ENCODE measurements at places on chromosomes 5 and 9.
A peak's percentile ranks its signal among the peaks of the same experiment; 100 is the strongest.

- no peak for DNase-seq
These were observed 236.4 kb downstream of the FANCC start for GRCh38 chr9:95080961-95081647.

DNA sequence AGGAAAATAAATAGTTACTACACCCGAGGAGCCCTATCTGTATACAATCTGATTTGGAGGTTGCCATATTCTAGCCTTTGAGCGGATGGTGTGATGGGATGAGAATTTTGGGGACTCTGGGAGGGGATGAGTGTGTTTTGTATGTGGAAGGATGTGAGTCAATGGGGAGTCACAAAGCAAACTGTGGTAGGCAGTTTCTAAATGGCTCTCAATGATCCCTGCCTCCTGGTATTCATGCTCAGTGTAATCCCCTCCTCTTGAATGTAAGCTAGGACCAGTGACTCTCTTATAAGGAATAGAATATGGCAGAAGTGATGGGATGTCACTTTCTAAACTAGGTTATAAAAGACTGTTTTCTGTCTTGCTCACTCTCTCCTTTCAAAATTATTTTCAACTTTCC lies 205.7 kb upstream of the RIOK2 start:
- DNase-seq, result no peak

- peak; percentile 31 for DNase-seq
These were observed 52.7 kb upstream of the NR5A1 start for GRCh38 chr9:124559871-124560270.

GRCh38 chr5:67206929-67207328 lies 10.3 kb upstream of the CD180 start:
- no peak for DNase-seq

GRCh38 chr9:112046181-112046580 lies 128.9 kb downstream of the SUSD1 start:
- no peak for DNase-seq

GRCh38 chr9:114653556-114654159 lies 3.9 kb downstream of the TEX53 start:
- peak; percentile 94 for DNase-seq

DNA sequence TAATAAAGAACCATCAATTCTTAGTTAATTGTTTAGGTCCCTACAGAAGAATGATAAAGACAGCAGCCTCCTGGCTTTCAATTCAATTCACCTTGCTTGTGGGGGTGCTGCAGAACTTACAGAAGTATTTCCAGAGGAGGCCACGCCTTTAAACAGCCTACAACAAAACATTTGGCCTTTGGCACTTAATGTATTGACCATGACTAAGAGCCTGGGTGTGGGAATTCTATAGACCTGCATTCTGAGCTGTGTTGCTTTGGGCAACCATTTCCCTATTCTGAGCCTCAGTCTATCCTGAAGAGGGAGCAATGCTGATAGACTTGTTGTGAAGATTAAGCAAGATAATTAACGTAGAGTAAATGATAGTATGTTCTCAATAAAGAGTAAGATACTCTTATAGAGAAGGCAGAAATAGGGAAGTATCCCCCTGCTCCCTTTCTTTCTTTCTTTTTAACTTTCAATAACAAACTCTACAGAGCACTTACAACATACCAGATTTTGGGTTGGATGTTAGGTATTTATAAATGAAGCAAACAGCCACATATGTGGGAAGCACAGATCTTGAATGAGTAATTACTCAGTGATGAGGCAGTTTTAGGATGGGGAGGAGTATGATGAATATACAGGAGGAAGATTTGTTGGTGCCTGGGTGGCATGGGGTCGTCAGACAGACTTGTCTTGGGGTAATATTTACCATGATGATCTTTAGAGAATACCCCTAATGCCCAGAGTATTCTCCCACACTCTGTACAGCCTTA lies 28.4 kb downstream of the PAPPA start:
- DNase-seq, result no peak

- DNase-seq, result no peak
These were observed 1239.1 kb downstream of the CDH12 start for GRCh38 chr5:21613971-21614488.

DNA sequence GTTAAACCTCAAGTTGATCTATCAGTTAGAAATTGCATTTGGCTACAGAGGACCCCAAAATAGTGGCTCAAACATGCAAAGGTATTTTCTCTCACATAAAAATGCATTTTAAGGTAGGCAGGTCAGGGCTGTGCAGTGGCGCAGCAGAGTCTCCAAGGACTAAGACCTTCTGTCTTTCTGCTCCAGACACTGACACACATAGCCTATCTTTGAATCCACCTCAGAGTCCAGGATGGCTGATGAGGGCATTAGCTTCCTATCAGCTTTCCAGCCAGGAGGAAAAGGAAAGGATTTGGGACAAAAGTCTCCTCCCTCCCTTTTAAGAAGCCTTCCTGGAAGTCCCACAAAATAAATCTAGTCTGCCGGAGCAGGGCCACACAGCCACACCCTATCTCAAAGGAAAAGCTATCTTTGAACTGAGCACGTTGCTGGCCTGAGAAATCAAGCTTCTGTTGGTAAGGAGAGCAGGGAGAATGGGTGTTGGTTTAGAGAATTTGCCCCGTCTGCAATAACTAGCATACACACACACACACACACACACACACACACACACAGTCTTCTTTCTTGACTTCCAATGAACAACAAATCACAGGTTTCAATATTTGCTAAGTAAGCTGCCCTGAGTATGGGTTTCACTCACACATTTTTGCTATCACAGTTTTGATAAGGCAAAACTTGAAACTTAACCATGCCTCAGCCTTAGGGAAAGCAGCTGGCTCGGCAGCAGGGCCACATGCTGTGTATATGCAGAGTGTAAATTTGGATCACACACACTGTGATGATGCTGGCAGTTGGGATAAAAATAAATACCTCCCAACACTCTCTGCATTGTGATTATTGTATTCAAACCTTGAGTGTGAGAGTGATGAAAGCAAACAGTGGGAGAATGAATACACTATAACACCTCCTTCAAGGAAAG lies 116.6 kb upstream of the MAP3K1 start:
- DNase-seq, result peak; percentile 58

GRCh38 chr5:43270645-43271044 lies 42.6 kb downstream of the HMGCS1 start:
- no peak for DNase-seq

GRCh38 chr9:98256756-98257155 lies 1.3 kb upstream of the TBC1D2 start:
- DNase-seq, result peak; percentile 70

- peak; percentile 45 for DNase-seq
These were observed 45.6 kb downstream of the VCAN start for GRCh38 chr5:83517072-83517687.

- DNase-seq, result no peak
These were observed 579.8 kb upstream of the ST8SIA4 start for GRCh38 chr5:101482931-101483330.

GRCh38 chr9:6214434-6214833 lies 1.2 kb upstream of the IL33 start:
- DNase-seq, result no peak

DNA sequence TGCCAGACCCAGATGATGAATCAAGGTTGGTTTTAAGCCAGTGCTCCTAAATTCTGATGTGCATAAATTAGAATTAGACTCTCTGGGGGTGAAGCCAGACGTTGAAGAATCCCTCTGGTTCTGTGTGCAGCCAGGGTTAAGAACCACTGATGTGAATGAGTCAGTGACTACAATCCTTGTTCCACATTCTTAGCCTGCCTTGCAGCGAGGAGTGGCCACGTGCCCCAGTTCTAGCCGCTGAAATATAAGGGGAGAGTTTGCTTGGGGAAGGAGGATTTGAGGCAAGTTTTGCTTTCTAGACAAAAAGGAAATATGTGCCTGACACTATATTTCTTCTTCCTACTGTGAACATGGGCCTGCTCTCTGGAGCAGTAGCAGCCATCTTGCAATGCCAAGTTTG lies 34.2 kb upstream of the MSH3 start:
- no peak for DNase-seq

DNA sequence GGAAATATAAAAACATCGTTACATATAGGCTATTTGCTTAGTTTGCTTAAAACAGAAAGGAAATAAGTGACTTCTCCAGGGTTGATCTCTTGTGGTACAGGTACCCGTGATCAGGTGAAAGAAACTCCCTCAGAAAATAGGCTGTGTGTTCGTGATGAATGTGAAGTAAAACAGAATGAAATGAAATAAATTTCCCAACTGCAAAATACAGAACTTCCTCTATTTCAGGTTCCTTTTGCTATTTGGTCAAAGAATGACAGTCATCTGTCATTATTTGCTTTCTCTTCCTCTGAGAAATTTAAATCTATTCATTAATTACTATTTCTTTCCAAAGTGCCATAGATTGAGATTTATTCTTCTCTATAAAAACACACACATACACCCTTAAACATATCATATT lies 408.1 kb downstream of the FAM170A start:
- no peak for DNase-seq

All from eye (tissue), 1 donor.